Inflammatory macrophage treated with lipopolysaccharide for 4 hours (primary cell): ENCODE measurements at places on chromosomes 5 and 9.
A peak's percentile ranks its signal among the peaks of the same experiment; 100 is the strongest.

GRCh38 chr5:16410338-16410737 is 55.3 kb downstream of the ZNF622 start:
- no peak for DNase-seq

- no peak for DNase-seq
Measured at GRCh38 chr5:83104021-83104420, 26.7 kb downstream of the XRCC4 start.

DNA sequence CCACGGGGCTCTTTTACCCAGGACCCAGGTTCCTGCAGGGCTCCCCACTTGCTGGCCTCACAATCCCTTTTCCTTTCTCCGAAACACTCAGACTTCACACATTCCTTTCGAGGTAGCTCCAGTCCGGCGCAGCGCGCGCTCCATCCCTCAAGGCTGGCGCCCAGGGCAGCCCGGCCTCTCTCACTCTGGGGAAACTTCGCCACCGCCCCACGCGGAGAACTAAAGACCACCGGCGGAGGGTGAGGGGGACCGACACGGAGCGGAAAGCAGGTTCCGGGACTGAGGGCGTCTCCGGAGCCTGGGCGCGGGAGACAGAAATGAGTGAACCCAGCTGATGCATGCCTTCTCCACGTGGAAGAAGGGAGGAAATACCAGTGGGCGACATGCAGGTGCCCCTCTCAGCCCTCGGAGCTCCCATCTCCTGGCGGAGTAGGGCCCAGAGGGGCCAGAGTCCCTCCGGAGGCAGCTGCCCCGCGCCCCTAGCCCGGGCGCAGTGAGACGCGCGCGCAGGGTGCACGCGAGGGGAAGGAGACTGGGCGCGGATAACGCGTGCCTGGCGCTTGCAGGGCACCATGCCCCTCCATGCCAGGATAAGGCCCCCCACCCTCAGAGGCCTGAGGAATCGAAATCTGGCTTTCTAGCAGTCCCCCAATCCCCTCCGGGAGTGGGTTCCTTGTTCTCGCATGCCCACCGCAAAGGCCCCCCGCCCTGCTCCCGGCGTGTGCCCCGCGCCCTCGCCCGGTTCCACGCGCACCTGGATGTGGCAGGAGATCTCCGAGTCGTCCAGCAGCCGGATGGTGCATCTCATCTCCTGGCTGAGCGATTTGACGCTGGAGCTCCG is 650 bp downstream of the FRMD3 start:
- no peak for DNase-seq

GRCh38 chr9:108016446-108016845 is 526.9 kb upstream of the KLF4 start:
- DNase-seq: no peak

- no peak for DNase-seq
Measured at GRCh38 chr9:137860361-137860760, 17.2 kb upstream of the CACNA1B start.

- peak; percentile 49 for DNase-seq
Measured at GRCh38 chr5:140038373-140038957, 4.6 kb downstream of the NRG2 start.

- DNase-seq: peak; percentile 48
Measured at GRCh38 chr5:95822043-95822541, 434 bp downstream of the GLRX start.

- DNase-seq: peak; percentile 13
Measured at GRCh38 chr5:7904170-7904569, 35.2 kb downstream of the MTRR start.

DNA sequence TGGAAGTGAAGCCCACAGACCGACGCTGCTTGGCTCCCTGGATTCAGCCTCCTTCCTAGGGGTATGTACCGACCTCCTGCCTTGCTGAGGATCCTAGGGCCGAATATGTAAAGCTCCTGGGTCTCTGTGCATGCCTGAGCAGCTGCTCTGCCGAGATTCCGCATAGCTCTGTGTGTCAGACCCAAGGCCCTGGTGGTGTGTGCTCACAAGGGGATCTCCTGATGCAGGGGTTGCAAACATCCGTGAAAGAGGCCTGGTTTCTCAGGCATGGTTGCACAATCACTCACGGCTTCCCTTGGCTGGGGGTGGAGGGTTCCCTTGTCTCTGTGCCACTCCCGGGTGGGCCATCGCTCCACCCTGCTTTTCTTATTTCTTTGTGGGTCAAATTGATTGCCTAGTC is 19.9 kb upstream of the SVEP1 start:
- peak; percentile 64 for DNase-seq

DNA sequence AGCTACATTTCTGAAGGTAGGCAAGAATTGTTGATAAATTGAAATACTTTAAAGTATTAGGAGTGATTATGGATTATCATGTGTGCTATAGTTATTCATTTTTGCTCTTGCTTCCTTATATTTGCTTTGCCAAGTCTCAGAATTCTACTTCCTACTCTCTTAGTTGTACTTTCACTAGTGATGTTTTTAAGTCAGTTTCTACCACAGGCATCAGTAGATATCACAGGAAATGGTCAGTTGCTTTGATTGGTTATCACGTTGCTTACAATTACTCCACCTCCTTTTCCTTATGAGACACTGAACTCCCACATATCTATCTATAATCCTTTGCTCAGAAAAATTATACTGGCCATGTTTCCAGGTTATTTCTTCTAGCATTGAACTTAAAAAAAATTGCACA is 472.8 kb downstream of the DMRTA1 start:
- no peak for DNase-seq

- DNase-seq: peak; percentile 9
Measured at GRCh38 chr5:10681731-10682679, 79.0 kb downstream of the DAP start.

- no peak for DNase-seq
Measured at GRCh38 chr5:74027732-74028338, 401.8 kb downstream of the ARHGEF28 start.

- DNase-seq: no peak
Measured at GRCh38 chr5:132073231-132074013, at the start of gene CSF2. CSF2 (plus strand) TSS chr5:132073789; CDS start chr5:132073824, 35 bp downstream.

DNA sequence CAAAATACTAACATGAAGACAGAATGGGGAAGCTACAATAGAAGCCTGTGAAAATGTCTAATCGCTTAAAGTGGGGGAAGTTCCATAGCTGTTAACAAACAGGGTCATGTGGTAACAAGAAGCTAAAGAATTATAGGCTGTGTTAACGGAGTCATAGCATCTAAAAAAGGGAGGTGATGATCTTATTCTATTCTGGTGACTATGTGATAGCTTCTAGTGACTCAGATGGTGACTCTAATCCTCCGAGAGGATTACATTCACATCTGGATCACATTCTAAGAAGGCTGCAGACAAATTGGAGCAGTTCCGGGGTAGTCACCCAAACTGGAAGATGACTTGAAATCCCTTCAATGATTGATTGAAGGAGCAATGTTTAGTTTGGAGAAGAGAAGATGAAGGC is 142.1 kb downstream of the LIFR start:
- no peak for DNase-seq

DNA sequence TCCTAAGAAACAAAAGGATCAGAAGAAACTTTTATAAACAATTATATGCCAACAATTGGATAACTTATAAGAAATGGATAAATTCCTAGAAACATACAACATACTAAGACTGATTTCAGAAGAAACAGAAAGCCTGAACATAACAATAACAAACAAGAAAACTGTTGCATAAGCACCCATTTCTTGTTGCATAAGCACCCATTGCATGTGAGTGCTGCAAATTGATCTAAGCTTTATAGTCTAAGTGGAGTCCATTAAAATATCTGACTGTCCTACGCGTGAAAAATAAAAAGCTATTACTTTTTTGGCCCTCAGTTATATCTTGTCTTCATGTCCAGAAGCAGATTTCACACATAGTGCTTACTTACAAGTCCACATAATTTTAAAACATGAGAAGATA is 19.3 kb downstream of the TYRP1 start:
- no peak for DNase-seq

GRCh38 chr5:163658702-163659567 is 153.5 kb downstream of the MAT2B start:
- no peak for DNase-seq

GRCh38 chr5:3593771-3594509 is 1.7 kb upstream of the IRX1 start:
- DNase-seq: no peak

- DNase-seq: no peak
Measured at GRCh38 chr9:3741729-3742128, 215.9 kb upstream of the RFX3 start.

DNA sequence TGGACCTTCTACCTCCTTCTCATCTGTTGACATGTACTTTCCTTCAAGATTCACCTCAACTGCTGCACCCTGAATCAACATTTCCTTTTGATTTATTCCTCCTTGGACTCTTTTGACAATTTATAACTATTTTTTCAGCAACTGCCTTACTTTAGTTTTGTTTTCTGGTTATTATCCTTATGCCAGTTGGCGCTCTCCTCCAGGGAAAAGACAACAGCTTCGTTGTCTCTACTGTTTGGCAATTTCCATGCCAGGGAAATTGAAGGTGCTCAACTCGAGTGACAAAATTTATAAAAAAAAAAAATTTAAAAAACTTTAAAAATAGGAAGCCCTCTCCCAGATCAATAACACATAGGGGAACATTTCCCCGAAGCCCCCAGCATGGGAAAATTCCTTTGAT is 549.2 kb upstream of the DMAC1 start:
- DNase-seq: no peak

DNA sequence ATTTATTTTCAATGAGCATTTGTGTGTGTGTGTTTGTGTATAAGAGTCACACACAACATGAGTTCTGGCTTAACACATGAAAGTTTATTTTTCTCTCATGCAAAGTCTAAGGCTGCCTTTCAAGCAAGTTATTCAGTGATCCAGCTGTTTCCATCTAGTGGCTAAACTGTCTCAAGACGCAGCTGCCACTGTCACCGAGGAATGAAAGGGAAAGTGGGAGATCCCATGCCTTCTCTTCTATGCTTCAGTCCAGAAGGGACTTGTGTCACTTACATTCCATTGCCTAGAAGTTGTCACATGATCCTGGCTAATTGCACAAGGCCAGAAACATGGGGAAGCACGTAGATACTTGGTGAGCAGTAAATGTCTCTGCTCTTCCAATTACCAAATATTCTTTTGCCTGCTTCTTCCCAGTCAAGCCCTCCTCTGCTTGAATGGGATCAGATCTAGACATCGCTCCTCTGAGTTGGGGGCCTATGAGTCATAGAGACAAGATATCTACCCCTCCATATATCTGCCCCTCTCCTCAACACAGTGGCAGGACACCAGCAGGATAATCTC is 30.4 kb upstream of the SLIT3 start:
- DNase-seq: peak; percentile 6

GRCh38 chr9:13322828-13323550 is 43.5 kb upstream of the MPDZ start:
- no peak for DNase-seq

- DNase-seq: no peak
Measured at GRCh38 chr5:2143646-2144353, 261.1 kb upstream of the IRX4 start.

- no peak for DNase-seq
Measured at GRCh38 chr5:31807789-31808540, 169.0 kb downstream of the PDZD2 start.

GRCh38 chr5:131671994-131672655 is 37.1 kb upstream of the RAPGEF6 start:
- no peak for DNase-seq

DNA sequence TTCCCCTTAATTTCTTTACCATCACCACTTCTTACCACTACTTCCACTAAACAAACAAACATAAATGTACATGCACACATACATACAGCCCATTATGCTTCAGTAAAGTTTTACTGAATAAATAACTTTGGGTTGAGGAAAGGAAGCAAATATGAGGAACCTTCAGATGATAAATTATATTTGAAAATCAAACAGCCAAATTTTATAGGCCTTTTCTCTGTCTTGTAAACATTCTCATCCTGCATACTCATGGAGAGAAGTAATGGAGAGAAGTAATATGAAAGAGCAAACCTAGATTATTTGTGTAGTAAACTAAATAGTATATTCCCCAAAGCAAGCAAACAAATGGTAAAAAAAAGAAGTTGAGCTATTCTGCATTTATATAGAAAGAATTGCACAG is 658.3 kb upstream of the RORB start:
- DNase-seq: no peak

- DNase-seq: no peak
Measured at GRCh38 chr9:91274949-91275492, 86.7 kb downstream of the AUH start.

- no peak for DNase-seq
Measured at GRCh38 chr9:9284201-9284600, 1328.6 kb downstream of the PTPRD start.

GRCh38 chr5:121681229-121681855 is 170.3 kb upstream of the FTMT start:
- no peak for DNase-seq

- peak; percentile 77 for DNase-seq
Measured at GRCh38 chr5:157431544-157432200, 28.3 kb upstream of the NIPAL4 start.

GRCh38 chr9:14186096-14186495 is 127.8 kb downstream of the NFIB start:
- DNase-seq: no peak

DNA sequence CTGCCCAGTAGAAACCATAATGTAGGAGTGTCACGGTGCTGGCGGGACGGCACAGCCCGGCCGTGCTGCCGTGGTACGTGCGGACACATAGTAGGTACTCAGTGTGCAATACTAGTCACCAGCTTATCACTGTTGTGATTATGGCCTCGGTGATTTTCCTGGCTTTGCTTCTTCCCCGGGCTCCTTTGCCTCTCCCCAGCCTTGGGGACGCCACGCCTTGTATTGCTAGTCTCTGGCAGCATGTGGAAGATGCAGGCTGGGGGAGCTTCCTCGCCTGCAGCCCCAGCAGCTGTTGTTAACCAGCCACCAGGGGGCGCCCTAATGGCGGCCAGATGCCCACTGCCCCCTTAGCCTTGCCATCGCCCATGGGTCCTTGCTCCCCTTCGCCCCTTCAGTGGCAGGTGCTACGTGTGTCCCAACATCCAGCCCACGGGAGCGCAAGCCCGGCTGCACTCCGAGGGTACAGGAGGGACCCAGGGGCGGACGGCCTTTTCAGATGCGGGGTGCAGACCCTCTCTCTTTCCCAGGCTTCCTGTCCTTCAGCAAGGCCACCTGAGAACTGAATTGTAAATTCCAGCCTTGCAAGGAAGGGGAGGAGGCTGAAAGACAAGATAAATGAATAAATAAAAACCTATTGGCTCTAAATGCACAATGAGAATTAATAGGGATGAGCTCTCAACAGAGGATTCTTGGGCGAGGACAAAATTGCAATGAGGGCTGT is 8.0 kb downstream of the NTNG2 start:
- DNase-seq: peak; percentile 55

GRCh38 chr9:84697509-84698114 is 28.1 kb downstream of the NTRK2 start:
- DNase-seq: peak; percentile 15
